T-helper 1 cell (primary cell): ENCODE measurements at places on chromosomes 11 and 22.

GRCh38 chr22:37470087-37470445, 16.1 kb downstream of the MFNG start:
- DNase-seq: no peak

DNA sequence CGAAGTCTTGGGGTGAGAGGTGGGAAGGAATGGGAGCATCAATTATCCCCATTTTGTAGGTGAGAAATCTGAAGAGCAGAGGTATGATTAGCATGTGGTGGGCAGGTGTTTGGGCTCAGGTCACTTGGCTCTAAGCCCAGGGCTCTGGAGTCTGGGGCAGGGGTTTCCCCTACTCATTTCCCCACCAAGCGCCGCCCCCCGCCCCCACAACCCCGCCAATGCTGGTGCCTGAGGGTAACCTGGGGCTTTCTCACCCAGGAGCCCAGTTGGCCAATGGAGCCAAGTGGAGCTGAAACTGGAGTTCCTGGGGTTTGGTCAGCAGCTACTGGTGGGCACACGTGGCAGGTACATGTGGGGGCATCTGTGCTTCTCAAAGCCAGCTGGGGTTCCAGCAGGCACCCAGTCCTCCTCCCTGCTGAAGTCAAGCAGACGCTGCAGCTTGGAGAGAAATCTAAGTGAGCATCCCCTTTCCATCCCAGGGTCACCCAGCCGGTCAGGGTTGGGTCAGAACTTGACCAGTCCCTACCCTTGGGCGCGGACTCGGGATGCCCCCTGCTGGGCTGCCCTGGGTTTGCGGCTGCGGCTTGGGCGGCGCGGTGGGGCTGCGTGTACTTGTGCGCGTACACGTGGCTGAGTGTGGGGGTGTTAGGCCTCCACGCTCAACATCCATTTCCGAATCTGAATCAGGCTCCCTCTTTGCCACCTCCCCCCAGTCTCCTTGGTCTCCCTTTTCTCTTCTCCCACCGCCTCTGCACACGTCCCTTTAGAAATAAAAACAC, 1.7 kb upstream of the CHRM1 start:
- no peak for DNase-seq

GRCh38 chr11:62324731-62325556, 12.3 kb upstream of the ASRGL1 start:
- DNase-seq: no peak

DNA sequence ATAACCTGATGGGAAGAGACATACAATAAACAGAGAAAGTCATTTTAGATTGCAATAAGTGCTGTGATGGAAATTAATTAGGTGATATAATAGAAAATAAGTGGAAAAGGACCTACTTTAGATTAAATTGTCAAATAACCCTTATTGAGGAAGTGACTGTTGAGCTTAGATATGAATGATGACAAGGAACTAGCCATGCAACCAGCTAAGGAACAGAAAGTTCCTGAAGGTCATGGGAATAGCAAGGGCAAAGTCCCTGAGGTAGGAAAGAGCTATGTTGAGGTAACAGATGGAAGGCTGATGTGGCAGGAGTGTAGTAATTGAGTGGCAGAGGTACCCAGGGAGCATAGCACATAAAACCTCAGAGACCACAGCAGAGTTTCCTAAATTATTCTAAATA, 135.2 kb downstream of the WNT11 start:
- no peak for DNase-seq

- no peak for DNase-seq
Measured at GRCh38 chr11:128316541-128317227, 270.7 kb downstream of the ETS1 start.

DNA sequence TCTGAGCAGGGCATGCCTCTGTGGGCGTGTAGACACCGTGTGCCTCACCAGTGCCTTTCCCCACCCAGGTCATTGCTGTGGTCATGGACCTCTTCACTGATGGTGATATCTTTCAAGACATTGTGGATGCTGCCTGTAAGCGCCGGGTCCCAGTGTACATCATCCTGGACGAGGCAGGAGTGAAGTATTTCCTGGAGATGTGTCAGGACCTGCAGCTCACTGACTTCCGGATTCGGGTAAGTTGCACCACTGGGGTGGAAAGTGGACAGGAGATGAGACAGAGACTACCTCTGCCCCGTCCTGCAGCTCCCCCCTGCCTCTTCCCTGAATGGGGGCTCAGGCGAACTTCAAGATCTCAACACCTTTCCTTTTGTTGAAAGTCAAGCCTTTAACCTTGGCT, 24.3 kb downstream of the FAM83F start:
- no peak for DNase-seq

DNA sequence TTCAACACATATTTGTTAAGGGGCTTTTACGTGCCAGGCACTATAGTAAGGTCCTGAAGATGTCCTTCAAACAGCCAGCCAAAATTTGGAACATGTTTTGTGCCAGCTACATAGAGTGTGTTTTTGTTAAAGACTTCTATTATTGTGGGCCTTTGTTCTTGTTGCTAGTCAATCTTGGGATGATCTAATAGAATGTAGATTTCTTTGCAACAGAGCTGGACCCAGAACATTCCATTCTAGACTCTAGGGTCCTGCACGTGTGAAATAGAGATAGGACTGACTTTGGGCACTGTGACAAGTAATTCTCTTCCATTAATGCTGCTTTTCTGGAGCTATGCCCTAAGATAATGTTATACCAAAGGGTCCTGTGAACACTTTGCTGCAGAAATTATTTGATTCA, 16.9 kb upstream of the IPO7 start:
- no peak for DNase-seq

DNA sequence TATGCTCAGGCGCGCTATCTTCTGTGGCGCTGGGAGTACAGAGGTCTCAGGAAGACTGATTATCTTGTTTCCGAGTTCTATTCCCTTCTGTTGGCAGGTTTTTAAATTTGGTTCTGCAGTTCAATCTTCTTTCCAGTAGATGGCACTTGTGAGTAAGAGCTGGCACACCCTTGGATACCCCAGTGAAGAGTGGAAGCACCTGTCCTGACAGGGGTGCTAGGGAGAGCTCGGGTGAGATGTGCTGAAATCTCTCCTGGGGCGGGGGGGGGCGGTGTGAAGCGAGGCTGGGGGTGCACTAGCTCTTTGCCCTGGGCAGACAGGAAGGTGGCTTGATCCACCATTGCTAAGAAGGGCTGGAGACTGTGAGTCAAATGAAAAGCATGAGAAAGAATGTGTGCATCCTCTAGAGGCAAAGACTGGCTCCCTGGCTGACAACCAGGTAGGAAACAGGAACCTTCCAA, 679.9 kb upstream of the CCDC179 start:
- no peak for DNase-seq

DNA sequence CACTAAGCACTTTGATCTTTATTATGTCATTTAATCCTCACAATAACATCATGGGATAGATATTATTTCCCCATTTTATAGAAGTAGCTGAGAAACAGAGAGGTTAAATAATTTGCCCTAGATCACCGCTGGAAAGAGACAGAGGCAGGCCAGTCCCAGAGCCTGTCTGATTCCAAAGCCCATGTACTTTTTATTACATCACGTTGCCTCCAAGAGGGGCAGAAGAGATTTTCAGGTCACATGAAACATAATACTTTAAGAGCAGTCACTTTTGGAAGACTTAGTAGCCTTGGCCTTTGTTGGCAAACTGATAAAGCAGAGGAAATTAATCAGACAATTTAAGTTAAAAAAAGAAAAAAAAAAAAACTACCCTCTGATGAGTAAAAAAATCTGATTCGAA, 200.2 kb upstream of the ARHGAP20 start:
- DNase-seq: no peak

GRCh38 chr11:71447791-71448256, 369 bp downstream of the DHCR7 start:
- no peak for DNase-seq

GRCh38 chr22:22682807-22683667, 38.6 kb downstream of the GGTLC2 start:
- DNase-seq: no peak

DNA sequence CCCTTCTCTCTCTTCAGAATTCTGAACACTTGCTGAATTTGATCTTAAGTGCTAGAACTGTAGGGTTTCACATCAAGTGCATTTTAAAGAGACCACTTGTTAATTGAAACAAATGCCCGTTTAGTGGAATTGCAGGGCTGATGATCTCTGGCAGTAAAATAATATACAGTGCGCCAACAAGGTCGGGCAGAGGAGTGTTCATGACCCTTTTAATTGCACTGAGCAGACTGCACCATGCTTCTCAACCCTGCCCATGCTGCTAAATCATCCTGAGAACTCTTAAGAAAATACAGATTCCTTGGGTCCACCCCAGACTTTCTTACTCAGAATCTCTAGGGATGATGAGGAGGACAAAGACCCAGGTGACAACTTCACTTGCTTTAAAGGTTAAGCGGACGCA, 73.5 kb downstream of the SC5D start:
- no peak for DNase-seq

GRCh38 chr11:17989306-17989705, 23.5 kb downstream of the SERGEF start:
- no peak for DNase-seq

- DNase-seq: no peak
Measured at GRCh38 chr11:41119484-41119883, 340.0 kb downstream of the LRRC4C start.

DNA sequence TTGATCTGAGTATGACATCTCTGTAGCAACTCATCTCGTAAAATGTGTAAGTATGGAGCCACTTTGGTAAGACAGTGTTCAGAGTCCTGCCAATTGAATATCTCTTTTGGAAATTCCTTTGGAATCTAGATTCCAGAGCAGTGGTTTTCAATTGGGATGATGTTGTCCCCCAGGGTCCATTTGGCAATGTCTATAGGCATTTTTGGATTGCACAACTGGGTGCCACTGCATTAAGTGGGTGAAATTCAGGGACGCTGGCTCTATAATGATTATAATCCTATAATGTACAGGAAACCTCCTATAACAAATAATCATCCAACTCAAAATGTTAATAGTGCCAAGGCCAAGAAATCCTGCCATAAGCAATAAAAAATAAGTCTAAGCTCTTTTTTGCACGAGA, 404.8 kb upstream of the RAG2 start:
- DNase-seq: no peak

DNA sequence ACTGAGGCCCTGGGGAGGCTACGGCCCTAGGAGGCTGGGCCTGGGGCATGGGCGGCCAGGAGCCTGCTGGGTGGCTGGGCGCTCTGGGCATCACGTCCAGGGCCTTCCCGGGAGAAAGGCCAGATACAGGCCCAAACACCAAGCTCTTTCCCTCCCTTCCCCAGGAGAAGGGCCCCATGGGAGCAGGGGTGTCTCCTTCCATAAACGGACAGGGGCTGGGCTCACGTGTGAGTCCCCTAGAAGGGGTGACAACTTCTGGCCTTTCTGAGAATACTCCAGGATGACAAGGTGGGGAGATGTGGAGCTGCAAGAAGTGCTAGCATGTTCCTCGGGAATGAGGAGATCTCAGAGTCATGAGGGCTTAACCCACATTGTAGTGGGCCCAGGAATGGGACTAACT, 19.5 kb upstream of the SYT8 start:
- no peak for DNase-seq

- DNase-seq: no peak
Measured at GRCh38 chr11:115644856-115645255, 140.6 kb upstream of the CADM1 start.

DNA sequence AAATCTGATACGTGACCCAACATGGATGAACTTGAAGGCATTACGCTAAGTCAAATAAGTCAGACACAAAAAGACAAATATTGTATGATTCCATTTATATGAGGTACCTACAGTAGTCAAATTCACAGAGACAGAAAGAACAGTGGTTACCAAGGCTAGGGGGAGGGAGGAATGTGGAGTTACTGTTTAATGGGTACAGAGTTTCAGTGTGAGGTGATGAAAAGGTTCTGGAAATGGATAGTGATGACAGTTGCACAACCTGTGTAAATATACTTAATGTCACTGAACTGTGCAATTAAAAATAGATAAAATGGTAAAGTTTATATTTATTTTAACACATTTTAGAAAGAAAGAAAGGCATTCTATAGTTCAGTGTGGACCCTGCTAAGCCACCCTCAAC, 24.1 kb upstream of the TMEM45B start:
- DNase-seq: no peak

- no peak for DNase-seq
Measured at GRCh38 chr22:50112151-50113118, 22.6 kb downstream of the MOV10L1 start.

- no peak for DNase-seq
Measured at GRCh38 chr11:34226210-34226609, 120.8 kb downstream of the NAT10 start.

GRCh38 chr11:46631676-46632075, 14.3 kb downstream of the ATG13 start:
- DNase-seq: no peak

DNA sequence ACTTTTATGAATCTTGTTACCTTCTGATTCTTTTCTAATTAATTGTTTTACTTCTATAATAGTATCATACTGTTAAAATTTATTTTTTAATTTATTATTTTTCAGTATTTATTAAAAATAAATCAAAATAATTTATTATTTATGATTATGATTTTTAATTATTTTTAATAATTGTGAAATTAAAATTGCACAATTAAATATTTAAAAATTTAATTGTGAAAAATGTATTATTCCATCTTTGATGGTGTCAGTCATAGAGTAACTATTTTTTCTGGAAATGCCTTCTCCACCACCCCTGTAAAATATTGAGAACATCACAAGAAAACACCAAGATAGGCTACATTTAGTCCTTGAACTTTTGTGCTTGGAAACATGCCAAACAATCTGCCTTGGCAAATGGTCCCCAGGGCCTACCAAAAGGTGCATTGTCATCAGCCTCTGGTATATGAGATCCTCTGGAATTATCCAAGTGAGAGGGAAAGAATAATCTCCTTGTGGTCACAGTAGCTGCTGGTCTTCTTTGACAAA, at the start of gene OR8H2:
Gene OR8H2 (plus strand): TSS at position 478 of the 528 bp plus-strand sequence. CDS start 1,356 bp downstream, outside the sequence.
- no peak for DNase-seq

DNA sequence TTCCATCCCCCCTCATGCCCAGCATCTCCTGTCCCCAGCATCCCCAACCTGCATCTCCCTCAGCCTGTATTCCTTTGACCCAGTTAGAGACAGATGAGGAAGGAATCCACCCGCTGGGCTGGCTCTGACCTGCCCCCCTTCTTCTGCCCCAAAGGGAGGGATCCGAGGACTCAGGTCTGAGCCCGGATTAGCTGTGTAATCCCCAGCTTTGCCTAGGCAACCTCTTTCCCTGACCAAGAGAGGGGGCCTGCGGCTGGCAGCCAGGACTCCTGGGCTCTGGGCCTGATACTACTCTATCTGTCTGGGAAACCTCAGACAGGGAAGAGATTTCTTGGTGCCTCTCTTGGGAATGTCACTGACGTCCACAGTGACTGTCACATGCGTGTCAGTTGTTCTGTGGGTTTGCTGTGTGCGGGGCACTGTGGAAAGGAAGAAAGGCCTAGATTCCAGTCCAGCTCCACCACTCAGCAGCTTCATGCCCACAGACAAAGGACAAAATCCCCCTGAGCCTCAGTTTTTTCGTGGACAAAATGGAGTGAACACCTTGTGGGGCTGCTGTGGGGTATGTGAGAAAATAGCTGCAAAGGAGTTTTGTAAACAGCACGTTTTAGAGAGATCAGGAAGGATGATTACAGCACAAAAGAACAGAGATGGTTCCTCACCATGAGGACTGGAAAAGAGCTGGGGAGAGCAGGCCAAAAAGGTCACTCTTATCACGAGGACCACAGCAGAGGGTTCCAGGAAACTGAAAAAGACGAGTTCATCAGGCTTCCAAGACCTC, 1.3 kb upstream of the NDUFV1 start:
- DNase-seq: no peak

- no peak for DNase-seq
Measured at GRCh38 chr11:122744357-122744756, 88.8 kb downstream of the UBASH3B start.

GRCh38 chr22:17047656-17048055, 37.1 kb upstream of the IL17RA start:
- DNase-seq: no peak
